ENCODE measurements at places on chromosomes 12 and 14.

DNA sequence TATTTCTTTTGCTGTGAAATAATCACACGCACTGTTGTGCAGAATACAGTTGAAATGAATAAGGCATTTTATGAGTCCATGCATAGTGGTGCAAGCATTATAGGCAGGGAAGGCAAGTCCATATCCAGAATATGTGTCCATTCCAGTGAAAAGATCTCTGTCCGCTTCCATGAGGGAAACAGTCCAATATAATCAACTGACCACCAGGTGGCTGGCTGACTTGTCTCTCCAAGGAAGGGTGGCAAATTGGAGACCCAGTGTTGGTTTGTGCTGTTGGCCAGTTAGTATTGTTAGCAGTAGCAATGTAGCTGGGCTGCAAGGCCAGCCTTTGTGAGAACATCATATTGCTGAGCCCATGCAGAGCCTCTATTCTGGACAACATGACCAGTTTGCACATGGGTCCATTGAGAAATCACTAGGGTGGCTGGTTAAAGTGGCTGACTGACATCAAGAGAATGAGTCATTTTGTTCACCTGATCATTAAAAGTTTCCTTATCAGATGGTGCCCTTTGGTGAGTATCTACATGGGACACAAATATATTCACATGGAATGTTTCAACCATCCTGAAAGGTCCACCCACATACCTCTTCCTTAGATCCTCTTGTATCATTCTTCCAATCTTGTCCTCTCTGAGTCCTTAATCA, 17.3 kb upstream of the YAF2 start:
- no peak for DNase-seq

DNA sequence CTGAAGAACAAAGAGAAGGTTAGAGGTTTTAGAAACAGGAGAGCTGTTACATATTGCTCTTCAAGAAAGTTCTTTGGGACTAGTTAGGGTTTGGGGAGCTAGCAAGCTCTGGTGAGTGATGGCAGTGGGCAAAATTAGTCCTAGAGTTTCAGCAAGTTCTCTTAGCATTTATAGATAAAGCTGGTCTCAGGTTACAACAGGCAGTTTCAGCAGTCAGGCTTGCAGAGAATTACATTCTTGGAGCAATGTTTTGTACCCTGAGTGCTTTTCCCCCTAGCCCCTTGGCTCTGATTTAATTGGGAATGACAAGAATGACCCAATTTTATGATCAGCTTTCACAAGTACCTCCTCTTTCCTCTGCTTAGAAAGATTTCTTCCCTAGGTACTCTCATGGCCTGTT, 21.4 kb upstream of the EID3 start:
- no peak for DNase-seq

- no peak for DNase-seq
Observed at GRCh38 chr12:52907092-52907810, 2.4 kb upstream of the KRT8 start.

GRCh38 chr14:52259434-52259833, 8.1 kb upstream of the PTGDR start:
- no peak for DNase-seq

GRCh38 chr12:119016715-119017114, 35.4 kb downstream of the SRRM4 start:
- DNase-seq = no peak

- DNase-seq = no peak
Observed at GRCh38 chr14:50311337-50311971, 575 bp downstream of the L2HGDH start.

DNA sequence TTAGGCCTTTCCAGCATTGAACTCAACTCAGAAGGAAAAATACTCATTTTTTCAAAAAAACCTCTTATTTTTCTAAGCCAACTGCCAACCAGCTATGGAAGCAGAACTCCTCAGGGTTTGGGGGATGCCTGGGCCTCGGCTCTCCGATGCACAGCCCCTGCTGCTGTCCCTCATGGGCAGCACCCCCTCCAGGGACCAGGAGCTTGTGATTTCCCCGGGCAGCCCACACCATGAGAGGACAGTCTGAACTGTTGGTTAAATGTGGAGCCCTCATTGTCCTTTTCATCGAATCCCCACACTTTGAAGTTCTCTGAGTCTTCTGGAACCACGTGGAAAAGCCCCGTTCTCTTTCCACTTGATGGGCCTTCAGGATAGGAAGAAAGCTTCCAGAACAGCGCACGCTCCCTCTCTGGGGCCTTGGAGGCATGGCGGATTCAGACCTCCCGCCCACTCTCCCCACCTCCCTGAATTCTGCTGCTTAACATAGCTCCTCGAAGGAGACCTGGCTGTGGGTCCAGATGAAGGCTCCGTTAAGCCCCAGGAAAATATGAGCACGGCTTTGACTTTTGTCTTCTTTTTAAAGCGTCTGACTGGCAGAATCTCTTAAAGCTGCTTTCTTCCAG, 156.6 kb downstream of the CALM1 start:
- no peak for DNase-seq

GRCh38 chr14:29126361-29126760, 359.8 kb downstream of the FOXG1 start:
- no peak for DNase-seq

GRCh38 chr14:36271939-36272907, 48.2 kb downstream of the MBIP start:
- DNase-seq = no peak

GRCh38 chr14:56716705-56717104, 93.6 kb downstream of the OTX2 start:
- DNase-seq = no peak

GRCh38 chr14:56324454-56324853, 206.2 kb downstream of the PELI2 start:
- no peak for DNase-seq

DNA sequence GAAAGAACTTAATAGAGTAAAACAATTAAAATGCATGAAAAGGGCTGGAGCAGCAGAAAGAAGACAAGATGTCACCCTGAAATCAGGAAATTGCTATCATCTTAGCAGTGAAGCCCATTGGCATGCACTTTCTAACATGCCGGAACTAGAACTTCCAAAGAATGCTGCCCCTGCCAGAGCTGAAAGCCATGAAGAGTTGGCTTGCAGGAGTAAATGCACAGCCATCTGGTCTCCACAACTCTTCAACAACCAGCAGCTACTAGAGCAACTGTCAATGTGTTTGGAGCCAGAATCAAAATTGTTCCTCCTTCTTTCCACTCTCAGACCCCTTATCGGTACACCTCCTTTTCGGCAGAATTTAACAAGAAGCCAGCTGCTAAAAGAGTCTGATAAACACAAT, 414.1 kb downstream of the KCNH5 start:
- no peak for DNase-seq

GRCh38 chr14:70981000-70981952, 74.0 kb downstream of the PCNX1 start:
- DNase-seq = no peak

- DNase-seq = no peak
Observed at GRCh38 chr14:75361751-75362433, 65.9 kb upstream of the JDP2 start.

GRCh38 chr14:25049568-25050268, at the start of gene STXBP6:
Gene STXBP6, minus strand, starts transcription at chr14:25050147. Its CDS starts 75,329 bp downstream, at chr14:24974818.
- DNase-seq = no peak

GRCh38 chr14:72401632-72402376, 469.6 kb downstream of the RGS6 start:
- DNase-seq = no peak

GRCh38 chr12:41485203-41485602, 297.1 kb downstream of the PDZRN4 start:
- DNase-seq = no peak

GRCh38 chr14:74491956-74492775, 939 bp downstream of the NPC2 start:
- DNase-seq = no peak

- peak; percentile 42 for DNase-seq
Observed at GRCh38 chr14:65222440-65222858, 120.1 kb upstream of the MAX start.

GRCh38 chr14:54120260-54120659, 163.6 kb upstream of the BMP4 start:
- DNase-seq = no peak

DNA sequence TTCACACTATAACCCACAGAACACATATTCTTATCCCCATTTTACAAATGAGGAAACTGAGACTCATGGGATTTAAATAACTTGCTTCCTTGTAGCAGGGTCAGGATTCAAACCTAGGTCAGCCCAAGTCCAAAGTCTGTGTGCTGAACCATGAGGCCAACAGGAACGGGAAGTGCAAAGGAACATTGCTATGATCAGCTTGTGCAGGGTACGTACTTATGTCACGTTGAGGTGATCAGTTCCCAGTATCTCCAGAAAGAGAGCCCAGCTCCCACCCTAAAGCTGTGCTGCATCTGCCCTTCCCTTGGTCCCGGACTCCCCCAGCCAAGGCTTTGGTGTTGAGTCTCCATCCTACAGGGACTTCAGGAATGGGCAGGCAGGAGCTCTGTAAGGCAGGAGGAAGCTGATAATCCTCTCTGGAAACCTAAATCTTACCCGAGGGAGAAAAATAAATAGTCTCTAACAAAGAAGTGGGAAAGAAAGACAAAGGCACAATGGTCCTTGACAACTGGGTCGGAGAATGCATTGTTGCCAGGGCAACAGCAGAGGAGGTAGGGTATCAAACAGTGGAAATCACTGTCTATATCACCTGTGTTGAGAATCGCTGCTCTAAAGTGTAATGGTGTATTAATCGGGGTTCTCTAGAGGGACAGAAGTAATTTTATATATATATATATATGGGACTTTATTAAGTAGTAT, 82.5 kb upstream of the FICD start:
- DNase-seq = no peak

GRCh38 chr12:18281941-18282340, 20.6 kb downstream of the PIK3C2G start:
- DNase-seq = no peak

DNA sequence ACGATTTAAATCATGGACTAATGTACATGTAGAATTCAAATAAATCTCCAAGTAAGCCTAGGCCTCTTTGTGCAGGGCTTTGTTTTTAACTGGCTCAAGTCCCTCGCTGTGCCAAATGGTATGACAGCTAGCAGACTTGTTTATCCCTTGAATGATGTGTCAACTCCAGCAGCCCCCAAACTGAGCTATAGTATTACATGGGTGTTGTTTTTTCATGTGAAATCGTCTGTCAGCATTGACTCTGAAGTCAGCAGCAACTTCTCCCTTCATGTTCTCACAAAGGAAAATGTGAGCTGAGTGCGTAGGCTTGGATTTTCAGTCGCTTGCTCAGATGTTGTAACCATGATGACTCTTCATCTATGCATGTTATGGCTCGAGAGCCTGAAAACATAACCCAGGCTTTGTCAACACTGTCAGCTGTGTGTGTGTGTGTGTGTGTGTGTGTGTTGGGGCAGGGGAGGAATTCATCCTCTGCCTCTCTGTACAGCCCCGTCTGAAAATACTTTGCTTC, 73.3 kb downstream of the PTHLH start:
- DNase-seq = no peak

DNA sequence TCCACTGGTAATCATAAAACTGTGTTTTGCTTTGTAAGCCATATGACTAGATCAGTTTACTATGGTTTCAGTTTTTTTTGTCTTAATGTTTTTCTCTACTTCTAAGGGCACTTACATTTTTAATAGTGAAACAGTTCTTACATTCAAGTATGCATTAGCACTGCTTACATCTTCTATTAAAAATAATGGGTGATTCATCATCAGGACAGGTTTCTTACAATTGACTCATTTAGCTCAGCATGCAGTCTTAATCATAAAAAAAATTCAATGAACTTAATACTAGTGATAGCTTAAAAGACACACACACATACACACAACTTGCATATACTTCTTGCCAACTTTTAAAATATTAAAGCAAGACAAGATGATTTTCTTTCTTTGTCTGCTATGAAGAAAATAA, 845.7 kb upstream of the USP15 start:
- no peak for DNase-seq

DNA sequence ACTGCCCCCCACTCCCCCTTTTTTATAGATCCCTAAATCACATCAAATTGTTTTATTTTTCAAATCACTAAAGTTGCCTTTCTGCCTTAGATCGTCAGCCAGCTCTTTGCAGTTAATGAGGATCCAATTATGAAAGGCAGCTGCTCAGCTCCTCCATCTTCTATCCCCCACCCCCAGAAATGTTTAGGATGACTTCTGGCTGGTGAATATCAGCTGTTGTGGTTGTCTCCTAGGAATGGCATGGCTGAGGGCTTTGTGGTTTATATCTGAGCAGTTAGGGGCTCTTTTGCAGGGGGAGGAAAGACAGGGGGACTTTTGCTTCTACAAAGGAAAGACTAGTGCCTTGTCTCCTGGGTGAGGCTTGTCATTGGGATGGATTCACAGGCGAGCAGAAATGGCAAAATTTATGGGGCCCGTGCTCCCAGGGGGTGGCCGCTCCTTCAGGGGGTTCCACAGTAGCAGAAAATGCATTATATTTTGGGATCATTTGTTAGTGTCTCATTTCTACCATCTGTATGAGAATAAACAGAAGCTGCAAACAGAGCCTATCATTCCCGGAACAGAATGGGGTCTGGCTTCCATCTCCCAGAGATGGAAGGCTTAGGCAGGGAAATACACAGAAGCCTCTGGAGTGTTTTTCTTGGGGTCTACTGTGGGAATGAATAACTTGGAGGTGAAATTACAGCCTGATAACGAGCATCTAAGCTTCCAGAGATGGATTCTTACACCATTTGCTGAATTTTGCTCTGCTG, 6.5 kb downstream of the JDP2 start:
- DNase-seq = no peak

- no peak for DNase-seq
Observed at GRCh38 chr14:61761557-61761956, 663 bp upstream of the SNAPC1 start.

- DNase-seq = no peak
Observed at GRCh38 chr14:100022772-100023451, 42.3 kb upstream of the EVL start.

- no peak for DNase-seq
Observed at GRCh38 chr12:111409780-111410430, 4.2 kb downstream of the SH2B3 start.

DNA sequence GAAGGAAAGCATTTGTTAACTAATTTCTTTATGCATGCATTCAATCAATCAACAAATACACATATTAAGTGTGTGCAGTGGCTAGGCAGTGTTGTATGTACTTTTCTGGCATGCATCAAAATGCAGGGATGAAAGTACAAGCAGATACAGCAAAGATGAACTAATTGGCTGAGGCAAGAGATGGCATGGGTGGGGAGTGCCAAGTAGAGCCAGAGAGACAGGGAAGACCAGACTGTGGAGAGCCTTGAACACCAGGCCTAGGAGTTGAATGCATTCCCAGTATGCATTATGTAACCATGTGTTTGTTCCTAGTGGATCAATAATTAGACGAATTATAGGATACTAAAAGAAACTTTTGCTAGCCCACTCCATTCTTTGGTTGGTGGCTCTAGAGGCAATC, 17.3 kb upstream of the LMNTD1 start:
- no peak for DNase-seq

- DNase-seq = no peak
Observed at GRCh38 chr14:22088614-22089342, 415.2 kb upstream of the OR4E1 start.

GRCh38 chr12:119179335-119180021, 747 bp downstream of the HSPB8 start:
- no peak for DNase-seq

GRCh38 chr12:95213928-95214327, 3.3 kb downstream of the FGD6 start:
- DNase-seq = no peak
